ENCODE measurements at places on chromosomes 1 and 21. TPM values are rescaled to one million over a fixed set of nuclear protein-coding genes. Genes with fewer than 3 reads are reported as not detected.

PDC gene
- total RNA-seq = not detected

ENAH gene
- total RNA-seq = 19.4 TPM

OTUD3 gene
- total RNA-seq = 3.6 TPM

C1orf226 gene
- total RNA-seq = 1.3 TPM

- no peak for DNase-seq
Observed at GRCh38 chr1:108051631-108052377, 86.8 kb upstream of the VAV3 start.

GRCh38 chr1:87790756-87791155, 462.1 kb downstream of the LMO4 start:
- no peak for DNase-seq

- peak; percentile 43 for DNase-seq
Observed at GRCh38 chr1:29639156-29639736, 402.9 kb downstream of the PTPRU start.

DNA sequence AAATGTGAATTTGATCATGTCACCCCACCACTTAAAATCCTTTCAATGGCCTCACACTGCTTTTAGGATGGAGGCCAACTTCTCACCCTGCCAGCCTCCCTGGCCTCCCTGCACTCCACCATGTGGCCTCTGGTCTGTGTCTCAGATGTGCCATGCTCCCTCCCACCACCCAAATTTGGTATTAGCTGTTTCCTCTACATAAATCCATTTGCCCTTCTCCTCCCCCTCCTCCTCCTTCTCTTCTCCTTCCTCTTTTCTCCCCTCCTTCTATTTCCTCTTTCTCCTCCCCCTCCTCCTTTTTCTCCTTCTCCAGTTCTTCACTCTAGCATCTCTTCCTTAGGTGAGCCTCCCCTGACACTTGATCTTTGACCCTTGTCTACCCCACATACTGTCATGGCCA, 16.7 kb upstream of the GUCA2B start:
- DNase-seq = no peak

GRCh38 chr1:189803364-189803763, 674.3 kb downstream of the BRINP3 start:
- no peak for DNase-seq

GRCh38 chr1:87812871-87813577, 484.3 kb downstream of the LMO4 start:
- no peak for DNase-seq

- no peak for DNase-seq
Observed at GRCh38 chr21:32559006-32559610, 26.2 kb downstream of the TCP10L start.
